ENCODE measurements at places on chromosomes 4 and X.
A peak's percentile ranks its signal among the peaks of the same experiment; 100 is the strongest.

GRCh38 chr4:142407596-142407995 is 438.5 kb downstream of the INPP4B start:
- DNase-seq, result no peak

DNA sequence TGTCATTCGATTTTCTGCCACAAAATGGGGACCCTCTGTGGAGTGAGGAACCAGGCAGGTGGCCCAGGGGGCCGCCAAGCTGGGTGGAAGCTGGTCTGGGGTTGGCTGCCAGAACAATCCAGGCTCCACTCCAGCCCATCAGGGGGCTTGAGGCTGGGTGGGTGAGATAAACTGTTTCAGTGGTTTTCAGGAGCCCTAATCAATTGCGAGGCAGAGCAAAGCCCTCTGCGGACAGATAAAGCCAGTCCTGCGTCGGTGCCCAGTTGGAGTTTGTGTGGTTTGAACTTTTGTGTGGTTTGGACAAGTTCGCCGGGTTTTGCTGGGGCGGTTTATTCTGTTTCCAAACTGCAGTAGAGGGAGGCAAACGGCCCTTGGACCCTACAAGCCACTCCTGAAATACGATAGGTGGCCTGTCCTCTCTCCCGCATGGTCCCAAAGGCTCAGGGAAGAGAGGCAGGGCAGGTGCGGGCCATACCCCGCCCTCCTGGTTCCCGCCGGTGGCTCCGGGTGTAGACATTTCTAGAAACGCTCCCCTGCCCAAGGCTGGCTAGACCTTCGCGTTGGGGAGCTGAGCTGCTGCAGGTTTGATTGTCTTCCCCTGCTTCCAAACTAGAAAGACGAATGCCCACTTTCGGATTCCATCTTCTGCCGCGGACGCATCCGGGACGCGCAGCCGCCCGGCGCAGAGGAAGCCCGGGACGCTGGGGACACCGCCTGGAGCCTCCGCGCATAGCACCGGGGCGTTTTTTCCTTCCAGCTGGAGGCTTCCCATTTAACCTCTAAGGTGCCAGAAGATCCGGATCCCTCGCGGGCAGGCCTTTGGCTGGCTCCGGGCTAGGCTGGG is 169.0 kb upstream of the BCOR start:
- peak; percentile 1 for DNase-seq

DNA sequence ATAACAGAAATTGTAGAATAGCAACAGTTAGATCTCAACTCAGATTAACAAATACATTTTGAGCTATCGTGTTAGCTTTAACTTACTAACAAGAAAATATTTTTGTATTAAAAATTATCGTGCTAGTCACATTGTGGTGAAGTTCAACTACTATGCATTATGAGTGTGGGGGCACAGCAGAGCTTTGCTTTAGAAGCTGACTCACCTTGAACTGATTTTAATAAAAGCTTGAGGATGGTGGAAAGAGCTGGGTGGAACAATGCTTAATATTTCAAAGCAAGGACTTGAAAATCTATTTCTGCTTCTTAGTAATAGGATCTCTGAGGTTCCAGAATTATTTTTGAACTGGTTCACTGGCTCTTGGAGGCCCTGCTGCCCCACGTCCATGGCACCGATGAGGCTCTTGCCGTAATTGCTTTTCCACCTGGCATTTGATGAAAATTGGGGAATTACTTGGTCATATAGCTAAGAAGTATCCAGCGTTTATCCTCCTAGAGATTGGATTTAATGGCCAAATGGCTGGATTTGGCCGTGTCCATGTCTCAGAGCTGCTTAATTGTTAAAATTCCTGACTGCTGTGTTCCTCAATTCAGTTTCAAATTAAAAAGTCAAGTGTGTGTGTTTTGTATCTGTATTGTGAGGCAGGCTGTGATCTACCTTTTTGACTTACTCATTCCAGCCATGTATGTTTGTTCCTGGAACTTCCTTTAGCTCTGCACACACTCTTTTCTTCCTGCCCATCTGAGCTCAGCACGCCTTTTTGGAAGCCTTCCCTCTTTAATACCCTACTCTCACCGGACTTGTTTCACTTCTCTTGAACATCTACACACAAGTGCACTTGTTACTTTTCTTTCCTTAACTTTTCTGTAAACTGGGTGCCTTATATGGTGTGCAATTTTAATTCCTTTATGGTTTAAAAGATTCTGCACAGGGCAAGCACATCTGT is 66.6 kb upstream of the LIMCH1 start:
- DNase-seq, result no peak

DNA sequence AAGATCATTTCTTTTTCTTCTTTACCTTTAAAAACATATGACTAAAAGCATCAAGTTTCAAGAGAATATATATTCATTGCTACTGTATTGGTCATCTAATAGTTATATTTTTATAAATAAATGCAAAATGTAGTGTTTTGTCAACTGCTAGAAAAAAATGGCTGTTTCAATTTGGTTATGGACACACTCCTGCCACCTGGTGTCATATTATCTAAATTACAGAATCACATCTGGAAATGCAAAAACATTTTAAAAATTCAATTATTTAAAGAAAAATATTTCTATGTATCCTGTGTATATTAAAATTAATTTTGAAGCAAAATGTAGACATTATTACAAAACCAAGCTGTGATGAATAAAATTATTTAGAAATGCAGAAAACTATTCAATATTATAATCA is 329.4 kb upstream of the PCDH18 start:
- DNase-seq, result no peak

DNA sequence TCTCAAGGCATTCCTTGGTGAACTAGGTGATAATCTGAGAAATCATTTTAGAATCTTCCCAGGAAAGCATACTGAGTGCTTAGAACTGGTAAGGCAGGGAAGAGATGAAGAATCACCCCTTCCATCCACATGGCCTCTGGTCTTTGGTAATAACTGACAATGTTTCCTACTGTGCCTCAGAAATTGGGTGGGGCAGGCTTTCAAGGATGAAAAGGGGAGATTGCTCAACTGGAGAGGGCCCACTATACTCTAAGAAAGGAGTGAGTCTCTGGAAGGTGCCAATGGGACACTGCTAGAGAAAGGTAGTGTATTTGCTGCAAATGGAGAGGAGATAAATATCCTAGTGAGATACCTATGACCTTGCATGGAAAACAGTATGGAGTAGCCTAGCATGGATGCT is 135.0 kb upstream of the SCML1 start:
- no peak for DNase-seq

DNA sequence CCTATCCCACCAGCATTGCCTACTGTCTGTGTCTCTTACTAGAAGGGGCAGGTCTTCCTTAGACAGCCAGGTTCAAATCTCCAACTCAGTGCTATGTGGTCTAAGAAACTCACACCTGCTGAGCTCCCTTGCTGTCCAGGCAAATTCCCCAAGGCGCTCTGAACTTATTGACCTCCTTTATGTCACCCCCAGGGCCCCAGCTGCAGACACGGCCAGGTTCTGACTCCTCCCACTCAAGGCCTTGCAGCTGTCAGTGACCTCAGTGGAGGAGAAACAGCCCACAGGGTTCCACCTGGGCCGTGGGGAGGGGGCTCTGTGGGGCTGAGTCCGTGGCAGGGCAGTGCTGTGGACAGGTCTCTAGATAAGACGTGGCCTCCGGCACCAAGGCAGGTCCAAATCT is 42.1 kb upstream of the PSAPL1 start:
- no peak for DNase-seq

- DNase-seq, result no peak
Observed at GRCh38 chr4:22474636-22475310, 41.1 kb downstream of the ADGRA3 start.

DNA sequence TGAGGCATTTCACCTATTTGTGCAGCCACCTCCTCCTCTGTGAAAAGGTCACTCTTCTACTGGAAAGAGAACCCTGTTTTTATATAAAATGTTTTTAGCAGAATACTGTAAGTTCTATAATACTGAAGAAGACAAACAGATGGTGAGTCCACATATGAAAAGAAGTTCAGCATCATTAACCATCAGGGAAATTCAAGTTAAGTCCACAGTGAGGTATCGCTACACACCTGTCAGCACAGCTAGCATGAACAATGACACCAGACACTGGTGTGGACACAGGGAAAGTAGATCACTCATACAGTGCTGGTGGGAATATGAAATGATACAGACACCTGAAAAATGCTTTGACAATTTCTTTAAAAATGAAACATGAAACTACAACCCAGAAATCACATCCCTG is 133.0 kb downstream of the MAD2L1 start:
- no peak for DNase-seq

DNA sequence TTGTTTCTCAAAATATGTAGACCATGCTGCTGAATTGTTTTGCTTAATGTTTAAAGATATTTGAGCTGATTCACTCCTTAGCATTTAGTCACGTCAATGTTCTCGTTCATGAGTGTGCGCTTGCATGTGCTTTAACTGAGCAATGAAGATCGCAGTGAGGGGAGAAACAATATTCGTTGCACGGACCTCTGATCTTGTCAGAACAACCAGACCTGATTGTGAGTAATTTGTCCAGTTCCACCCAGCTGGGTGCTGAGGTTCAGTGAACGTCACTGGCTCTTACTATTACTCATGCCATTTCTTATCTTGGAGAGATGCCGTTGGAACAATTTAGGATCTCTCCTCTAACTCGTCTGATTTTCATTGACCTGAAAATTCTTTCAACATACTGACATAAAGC is 15.0 kb upstream of the PRKX start:
- no peak for DNase-seq

DNA sequence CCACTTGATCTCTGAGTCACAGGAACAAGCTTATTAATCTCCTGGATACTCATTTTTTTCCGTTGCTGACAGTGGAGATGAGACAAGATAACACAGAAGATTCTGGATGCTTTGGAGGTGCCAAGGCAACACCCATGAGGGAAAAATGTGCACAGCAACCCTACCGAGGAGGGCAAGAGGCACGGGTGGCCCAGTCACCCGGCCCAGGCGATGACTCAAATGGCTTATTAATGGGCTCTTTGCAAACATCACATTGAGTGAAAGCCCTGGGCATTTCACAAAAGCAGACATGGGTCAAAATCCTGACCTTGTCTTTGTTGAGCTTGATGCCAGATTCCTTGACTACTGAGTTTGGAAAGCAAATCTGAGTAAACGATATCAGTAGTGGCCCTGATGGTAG is 315.1 kb downstream of the STK32B start:
- DNase-seq, result no peak

GRCh38 chr4:125423124-125423523 is 108.4 kb downstream of the FAT4 start:
- no peak for DNase-seq

DNA sequence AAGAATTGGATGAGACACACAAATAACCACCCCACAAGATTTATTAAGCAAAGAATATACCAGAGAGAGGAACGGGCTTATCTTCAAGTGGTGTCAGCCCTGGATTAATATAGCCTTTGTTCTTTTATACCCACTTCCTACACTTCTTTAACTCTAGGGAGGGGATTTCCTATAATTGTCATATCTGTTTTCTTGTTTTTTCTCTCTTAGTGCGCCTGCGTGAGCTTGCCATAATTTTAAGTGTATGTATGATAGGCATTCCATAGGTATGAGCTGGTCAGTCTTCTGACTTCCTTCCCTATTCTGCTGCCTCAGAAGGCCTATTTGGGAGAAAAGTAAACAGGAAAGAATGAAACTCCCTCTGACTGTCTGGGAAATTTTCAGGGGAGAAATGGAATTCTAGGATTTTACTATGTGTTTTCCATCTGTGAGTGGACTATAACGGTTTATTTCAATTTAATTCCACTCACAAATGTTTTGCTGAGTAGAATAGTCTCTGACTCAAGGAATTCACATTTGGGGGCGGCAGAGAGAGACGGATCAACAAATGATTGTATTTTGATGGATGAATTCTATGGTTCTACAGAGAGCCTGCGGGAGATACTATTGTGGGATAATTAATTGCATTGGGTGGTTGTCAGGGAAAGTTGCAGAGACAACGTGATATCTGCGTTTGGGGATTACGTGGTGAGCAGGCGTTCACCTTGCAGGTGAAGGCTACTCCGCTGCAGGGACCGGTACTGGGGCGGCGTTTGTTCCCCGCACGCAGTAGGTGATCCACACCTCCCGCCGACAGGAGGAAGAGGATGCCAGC is 626 bp upstream of the CEP135 start:
- DNase-seq, result no peak
